ENCODE measurements at places on chromosomes 5 and 9. TPM values are rescaled to one million over a fixed set of nuclear protein-coding genes. Genes with fewer than 3 reads are reported as not detected.

- peaks cover 36% of the 10 kb centered on the region for H3K4me1 ChIP-seq
- H3K4me3 ChIP-seq = peak overlapping the region; percentile 73
- peaks cover 41% of the 10 kb centered on the region for H3K36me3 ChIP-seq
- H3K27me3 ChIP-seq = no peaks in the 10 kb centered on the region
These were observed 223 bp downstream of the LRSAM1 start for GRCh38 chr9:127451608-127451857.

- no peaks in the 10 kb centered on the region for H3K27me3 ChIP-seq
- DNase-seq = no peak
- peaks cover 6% of the 10 kb centered on the region for H3K36me3 ChIP-seq
- H3K4me1 ChIP-seq = peaks cover 16% of the 10 kb centered on the region
These were observed 599 bp upstream of the MOCS2 start for GRCh38 chr5:53110156-53110555.

GRCh38 chr9:106535439-106535838, 327.5 kb upstream of the ZNF462 start:
- no peak overlapping the region for H3K27ac ChIP-seq
- H3K36me3 ChIP-seq = no peaks in the 10 kb centered on the region
- no peaks in the 10 kb centered on the region for H3K27me3 ChIP-seq
- peaks cover 18% of the 10 kb centered on the region for H3K4me1 ChIP-seq
- no peak overlapping the region for H3K4me3 ChIP-seq

- no peaks in the 10 kb centered on the region for H3K27me3 ChIP-seq
- H3K4me1 ChIP-seq = peaks cover 4% of the 10 kb centered on the region
- H3K4me3 ChIP-seq = peak overlapping the region; percentile 85
- DNase-seq = no peak
These were observed 1.3 kb downstream of the SDHA start for GRCh38 chr5:219460-219863.

GRCh38 chr5:90959262-90959661, 400.7 kb downstream of the ADGRV1 start:
- H3K27ac ChIP-seq = no peak overlapping the region
- H3K4me1 ChIP-seq = no peaks in the 10 kb centered on the region
- H3K4me3 ChIP-seq = no peak overlapping the region
- DNase-seq = no peak

DNA sequence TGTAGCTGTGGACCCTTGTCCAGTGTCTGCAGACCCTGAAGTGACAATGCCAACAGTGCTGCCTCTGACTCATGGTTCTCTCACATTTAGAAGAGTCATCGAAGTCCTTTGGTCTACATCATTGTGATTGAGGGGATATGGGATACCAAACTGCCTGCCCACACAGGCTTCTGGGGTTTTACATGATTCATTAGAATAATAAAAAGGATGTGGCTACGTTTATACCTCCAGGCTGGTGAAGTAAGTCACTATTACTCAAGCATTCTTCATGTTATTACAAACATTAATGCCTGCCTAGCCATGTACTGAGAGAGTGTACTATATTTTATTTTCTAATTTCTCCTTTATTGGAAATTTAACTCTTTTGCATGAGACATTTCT, 365.7 kb downstream of the SPATA31D1 start:
- no peak overlapping the region for H3K27ac ChIP-seq
- H3K4me1 ChIP-seq = no peaks in the 10 kb centered on the region
- no peak for DNase-seq
- H3K27me3 ChIP-seq = no peaks in the 10 kb centered on the region

- peak overlapping the region; percentile 44 for H3K4me3 ChIP-seq
- H3K4me1 ChIP-seq = no peaks in the 10 kb centered on the region
- DNase-seq = peak; percentile 56
- H3K36me3 ChIP-seq = no peaks in the 10 kb centered on the region
These were observed 112.8 kb downstream of the GCNT1 start for GRCh38 chr9:76571743-76572146.

Gene NEUROG1
- polyA plus RNA-seq = not detected

DNA sequence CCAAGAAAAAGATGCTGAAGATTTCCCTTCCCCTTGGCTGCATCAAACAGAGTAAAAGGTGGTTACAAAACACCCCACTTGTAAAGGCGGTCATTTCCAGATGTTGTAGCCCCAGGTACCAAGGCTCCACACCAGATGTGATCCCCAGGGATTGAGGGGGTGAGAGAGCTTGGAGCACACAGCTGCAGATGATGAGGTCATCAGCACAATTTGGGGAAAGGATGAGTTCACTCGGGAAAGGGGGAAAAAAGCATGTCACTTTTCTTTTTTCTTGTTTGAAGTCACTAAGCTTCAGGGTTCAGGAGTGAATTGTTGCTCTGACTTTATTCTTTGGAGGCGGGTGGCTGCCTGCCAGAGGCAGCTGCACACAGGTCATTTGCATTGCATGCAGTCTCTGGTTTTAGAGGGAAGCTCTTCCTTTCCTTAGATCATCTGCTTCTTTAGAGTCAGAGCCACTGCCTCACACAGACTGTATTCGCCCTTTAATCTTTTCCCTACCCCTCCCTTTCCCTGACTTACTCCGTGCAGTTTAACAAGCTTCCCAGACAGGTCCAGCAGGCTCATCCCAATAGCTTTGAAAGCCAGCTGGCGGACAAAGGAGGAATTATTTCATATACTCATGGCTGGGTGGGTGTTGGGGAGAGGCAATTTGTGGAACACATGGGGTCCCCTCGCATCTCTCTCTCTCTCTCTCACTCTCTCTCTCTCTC, 409.3 kb upstream of the SLC24A2 start:
- H3K27ac ChIP-seq = no peak overlapping the region
- H3K4me3 ChIP-seq = no peak overlapping the region
- H3K4me1 ChIP-seq = peaks cover 7% of the 10 kb centered on the region
- no peaks in the 10 kb centered on the region for H3K36me3 ChIP-seq
- DNase-seq = no peak

Gene IFNA4
- not detected for polyA plus RNA-seq

Gene ADRA1B
- 0.65 TPM for polyA plus RNA-seq

DNA sequence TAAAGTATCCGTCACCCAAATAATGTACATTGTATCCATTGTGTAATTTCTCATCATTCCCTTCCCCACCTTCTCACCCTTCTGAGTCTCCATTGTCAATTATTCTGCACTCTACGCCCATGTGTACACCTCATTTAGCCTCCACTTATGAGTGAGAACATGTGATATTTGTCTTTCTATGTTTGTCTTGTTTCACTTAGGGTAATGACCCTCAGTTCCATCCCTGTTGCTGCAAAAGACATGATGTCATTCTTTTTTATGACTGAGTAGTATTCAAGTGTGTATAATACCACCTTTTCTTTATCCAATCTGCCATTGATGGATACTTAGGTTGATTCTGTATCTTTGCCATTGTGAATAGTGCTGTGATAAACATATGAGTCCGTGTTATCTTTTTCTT, 4.9 kb upstream of the SPATA31C2 start:
- no peaks in the 10 kb centered on the region for H3K36me3 ChIP-seq
- no peak overlapping the region for H3K4me3 ChIP-seq
- no peaks in the 10 kb centered on the region for H3K27me3 ChIP-seq

- H3K4me3 ChIP-seq = no peak overlapping the region
- no peaks in the 10 kb centered on the region for H3K27me3 ChIP-seq
These were observed 160.3 kb upstream of the MVB12B start for GRCh38 chr9:126166291-126166690.

DNA sequence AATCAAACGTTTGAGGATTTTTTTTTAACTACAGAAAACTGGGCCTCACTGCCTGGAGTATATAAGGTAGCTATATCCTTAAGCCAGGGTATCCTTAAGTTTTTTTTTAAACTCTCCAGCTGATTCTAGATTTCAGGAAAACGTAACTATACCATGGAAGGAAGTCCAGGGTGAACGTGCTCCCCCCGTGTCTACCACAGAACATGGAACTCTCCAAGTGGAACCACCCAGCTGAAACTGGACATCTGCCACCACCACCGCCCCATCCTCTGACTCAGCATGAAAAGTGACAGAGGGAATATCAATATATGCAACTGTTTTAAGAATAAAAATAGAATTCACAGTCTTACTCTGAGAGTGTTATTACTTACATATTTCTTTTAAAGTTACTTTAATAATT, 61.3 kb downstream of the DROSHA start:
- no peak overlapping the region for H3K4me3 ChIP-seq
- H3K36me3 ChIP-seq = peaks cover 45% of the 10 kb centered on the region
- no peaks in the 10 kb centered on the region for H3K27me3 ChIP-seq

Gene CCL19
- polyA plus RNA-seq = 0.46 TPM

GRCh38 chr5:158159621-158160020, 300.7 kb upstream of the CLINT1 start:
- H3K36me3 ChIP-seq = no peaks in the 10 kb centered on the region
- no peaks in the 10 kb centered on the region for H3K27me3 ChIP-seq
- no peaks in the 10 kb centered on the region for H3K4me1 ChIP-seq
- no peak for DNase-seq

- DNase-seq = no peak
- H3K27ac ChIP-seq = no peak overlapping the region
- no peaks in the 10 kb centered on the region for H3K4me1 ChIP-seq
- peaks cover 1% of the 10 kb centered on the region for H3K36me3 ChIP-seq
These were observed 7.4 kb upstream of the MRPS2 start for GRCh38 chr9:135492886-135493669.

Gene FCHSD1
- polyA plus RNA-seq = 2.5 TPM

Gene TAF11L9
- not detected for polyA plus RNA-seq

DNA sequence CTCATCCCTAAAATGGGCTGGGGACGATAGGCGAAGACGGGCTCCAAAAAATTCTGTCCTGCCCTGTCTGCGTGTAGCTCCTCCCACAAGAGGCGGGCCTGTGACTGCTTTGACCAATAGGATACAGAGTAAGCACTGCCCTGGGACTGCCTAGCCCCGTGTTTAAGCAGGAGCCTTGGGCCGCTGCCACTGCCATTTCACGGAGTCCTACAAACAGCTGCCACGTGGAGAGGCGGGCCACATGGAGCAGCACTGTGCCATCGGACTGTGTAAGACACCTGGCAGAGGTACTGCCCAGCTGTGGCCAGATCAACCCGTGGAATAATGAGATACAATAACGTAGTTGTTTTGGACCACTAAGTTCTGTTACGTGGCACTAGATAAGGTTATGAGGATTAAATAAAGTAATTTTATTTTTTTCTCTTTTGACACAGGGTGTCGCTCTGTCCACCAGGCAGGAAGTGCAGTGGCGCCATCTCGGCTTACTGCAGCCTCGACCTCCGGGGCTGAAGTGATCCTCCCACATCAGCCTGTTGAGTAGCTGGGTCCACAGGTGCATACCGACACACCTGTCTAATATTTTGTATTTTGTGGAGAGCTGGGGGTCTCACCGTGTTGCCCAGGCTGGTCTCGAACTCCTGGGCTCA, 87.2 kb downstream of the LMNB1 start:
- no peaks in the 10 kb centered on the region for H3K36me3 ChIP-seq
- no peak for DNase-seq
- H3K4me1 ChIP-seq = peaks cover 4% of the 10 kb centered on the region
- no peak overlapping the region for H3K4me3 ChIP-seq
- H3K27me3 ChIP-seq = no peaks in the 10 kb centered on the region

- peaks cover 7% of the 10 kb centered on the region for H3K36me3 ChIP-seq
- no peaks in the 10 kb centered on the region for H3K27me3 ChIP-seq
- peak; percentile 57 for DNase-seq
- H3K27ac ChIP-seq = no peak overlapping the region
These were observed 232.7 kb downstream of the RFK start for GRCh38 chr9:76161541-76161940.

- no peaks in the 10 kb centered on the region for H3K27me3 ChIP-seq
- no peak overlapping the region for H3K4me3 ChIP-seq
- H3K4me1 ChIP-seq = no peaks in the 10 kb centered on the region
- no peaks in the 10 kb centered on the region for H3K36me3 ChIP-seq
- H3K27ac ChIP-seq = no peak overlapping the region
- no peak for DNase-seq
These were observed 21.3 kb upstream of the COX7C start for GRCh38 chr5:86596476-86596875.

- H3K27me3 ChIP-seq = no peaks in the 10 kb centered on the region
- H3K36me3 ChIP-seq = no peaks in the 10 kb centered on the region
These were observed 617.6 kb downstream of the KIF4B start for GRCh38 chr5:155631116-155631515.

DNA sequence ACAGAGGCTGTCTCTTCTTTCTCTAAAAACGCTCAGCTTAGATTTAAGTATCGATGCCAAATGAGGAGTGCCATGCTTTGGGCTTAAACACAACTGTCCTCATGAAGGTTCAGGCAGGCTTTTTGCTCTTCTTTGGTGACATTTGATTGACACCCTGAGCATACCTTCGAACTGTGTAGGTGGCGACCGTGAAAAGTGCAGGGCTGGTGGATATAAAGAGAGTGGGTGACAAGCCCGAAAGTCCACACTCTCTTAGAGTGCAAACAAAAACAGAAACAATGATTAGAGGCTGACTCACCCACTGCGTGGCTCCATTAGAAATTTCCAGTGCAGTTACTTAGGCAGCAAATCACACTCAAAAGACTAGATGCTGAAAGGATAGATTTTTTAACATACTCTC, 141.7 kb downstream of the SYK start:
- no peak overlapping the region for H3K27ac ChIP-seq
- H3K4me1 ChIP-seq = no peaks in the 10 kb centered on the region
- no peaks in the 10 kb centered on the region for H3K27me3 ChIP-seq
- no peaks in the 10 kb centered on the region for H3K36me3 ChIP-seq

DNA sequence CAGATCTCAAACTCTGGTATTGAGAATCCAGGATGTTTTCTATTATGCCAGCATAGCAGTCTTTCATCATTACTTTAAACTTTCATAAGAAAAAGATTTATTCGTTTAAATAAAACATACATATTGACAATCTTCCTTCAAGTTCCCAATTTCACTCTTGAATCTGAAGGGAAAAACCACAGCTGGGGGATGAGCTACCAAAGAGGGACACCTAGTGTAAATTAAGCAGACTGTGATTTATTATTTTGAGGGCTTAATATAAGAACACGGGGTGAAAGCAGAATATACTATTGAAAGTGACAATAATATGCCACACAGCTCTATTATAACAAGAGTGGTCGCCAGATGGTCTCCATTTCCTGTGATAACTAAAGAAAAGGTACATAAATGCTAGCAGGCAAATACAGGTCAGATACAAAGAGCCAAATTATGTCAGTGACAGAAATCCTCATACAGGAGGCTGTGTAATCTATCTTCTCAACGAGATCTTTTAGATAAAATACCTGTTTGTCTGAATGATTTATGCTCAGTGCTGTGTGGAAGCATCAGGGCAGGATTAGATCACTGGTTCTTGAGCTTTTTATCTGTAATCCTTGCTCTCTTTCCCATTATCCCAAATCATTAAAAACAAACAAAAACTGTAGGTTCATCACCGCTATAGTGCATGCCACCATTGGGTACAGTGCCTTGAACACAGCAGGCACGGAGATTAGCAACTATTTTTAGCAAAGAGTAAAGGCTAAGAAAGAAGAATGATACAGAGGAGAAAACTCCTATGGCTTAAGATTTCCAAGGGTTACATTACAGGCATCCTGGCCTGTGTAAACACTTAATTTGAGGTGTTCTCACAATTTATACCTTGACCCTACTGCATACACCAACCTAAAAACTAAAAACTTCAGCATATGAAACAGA, 116.6 kb downstream of the DROSHA start:
- no peak for DNase-seq

GRCh38 chr5:4137781-4138180, 542.1 kb downstream of the IRX1 start:
- no peak overlapping the region for H3K27ac ChIP-seq
- no peak overlapping the region for H3K4me3 ChIP-seq
- no peaks in the 10 kb centered on the region for H3K27me3 ChIP-seq
- H3K36me3 ChIP-seq = no peaks in the 10 kb centered on the region

Gene ANGPTL2
- polyA plus RNA-seq = 17.0 TPM

All from heart left ventricle (tissue), 16 donors.